ENCODE measurements at places on chromosomes 12 and 14.

DNA sequence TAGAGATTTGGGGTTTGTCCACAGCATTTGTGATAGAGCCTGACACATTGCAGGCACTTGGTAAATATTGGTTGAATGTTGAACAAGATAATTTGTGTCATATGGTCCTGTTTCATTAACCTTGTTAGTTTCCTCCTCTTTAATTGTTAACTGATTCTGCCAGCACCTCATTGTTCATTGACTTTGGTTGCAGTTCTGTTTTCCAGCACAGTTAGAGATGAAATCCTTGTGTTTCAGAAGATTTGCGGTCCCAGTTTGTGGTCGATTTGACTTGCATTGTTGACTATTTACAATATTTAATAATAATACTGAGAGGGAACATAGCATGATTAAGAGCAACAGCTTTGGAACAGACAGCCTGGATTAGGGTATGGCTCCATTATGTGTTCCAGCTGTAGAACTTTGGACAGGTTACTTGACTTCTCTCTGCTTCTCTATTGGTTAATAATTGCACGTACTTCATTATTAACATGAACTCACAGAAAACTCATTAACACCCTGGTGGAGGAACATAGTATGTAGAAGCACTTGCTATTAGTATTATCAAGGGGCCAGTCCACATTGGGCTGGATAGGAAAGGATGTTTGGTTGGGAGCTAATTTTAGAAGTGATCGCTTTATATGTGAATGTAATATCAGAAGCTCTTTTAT, 8.7 kb downstream of the DRAM1 start:
- no peak for DNase-seq

DNA sequence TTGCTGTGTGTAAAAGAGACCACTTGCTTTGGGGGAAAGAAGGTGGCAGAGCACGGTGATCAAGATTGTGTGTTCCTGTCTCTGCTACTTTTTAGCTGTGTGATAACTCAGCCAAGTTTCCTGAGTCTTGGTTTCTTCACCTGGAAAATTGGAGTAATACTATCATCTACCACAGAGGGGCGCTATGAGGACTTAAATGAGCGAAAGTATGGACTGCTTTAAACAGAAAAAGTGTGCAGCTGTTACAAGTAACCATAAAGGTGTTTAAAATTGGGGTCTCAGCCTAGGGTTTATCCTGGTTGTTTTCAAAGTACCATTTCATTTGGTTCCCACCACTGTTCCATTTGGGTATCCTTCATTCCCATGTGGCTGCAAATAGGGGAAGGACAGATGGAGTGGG, 65.9 kb upstream of the WSCD2 start:
- DNase-seq: no peak

DNA sequence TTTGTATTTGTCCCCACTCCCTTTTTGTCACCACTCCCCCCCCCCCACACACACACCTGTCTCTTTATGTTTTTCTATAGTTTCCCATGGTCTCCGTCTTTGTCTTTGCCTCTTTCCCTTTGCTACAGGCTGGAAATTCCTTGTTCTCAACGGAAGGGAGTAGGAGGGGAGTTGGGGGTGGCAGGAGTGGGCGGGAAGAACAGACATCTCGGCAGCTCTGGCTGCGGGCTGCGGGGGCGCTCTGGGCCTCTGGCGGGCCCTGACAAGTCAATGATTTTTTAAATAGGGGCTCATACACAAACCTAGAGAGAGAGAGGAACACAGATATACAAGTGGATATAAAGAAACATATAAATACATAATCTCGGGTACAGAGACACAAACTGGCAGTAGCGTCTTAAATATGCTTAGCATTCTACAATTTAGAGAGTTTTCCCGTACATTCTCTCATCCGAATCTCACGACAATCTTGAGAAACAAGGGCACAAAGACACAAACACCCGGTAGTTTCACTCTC, 2.4 kb upstream of the NAB2 start:
- no peak for DNase-seq

DNA sequence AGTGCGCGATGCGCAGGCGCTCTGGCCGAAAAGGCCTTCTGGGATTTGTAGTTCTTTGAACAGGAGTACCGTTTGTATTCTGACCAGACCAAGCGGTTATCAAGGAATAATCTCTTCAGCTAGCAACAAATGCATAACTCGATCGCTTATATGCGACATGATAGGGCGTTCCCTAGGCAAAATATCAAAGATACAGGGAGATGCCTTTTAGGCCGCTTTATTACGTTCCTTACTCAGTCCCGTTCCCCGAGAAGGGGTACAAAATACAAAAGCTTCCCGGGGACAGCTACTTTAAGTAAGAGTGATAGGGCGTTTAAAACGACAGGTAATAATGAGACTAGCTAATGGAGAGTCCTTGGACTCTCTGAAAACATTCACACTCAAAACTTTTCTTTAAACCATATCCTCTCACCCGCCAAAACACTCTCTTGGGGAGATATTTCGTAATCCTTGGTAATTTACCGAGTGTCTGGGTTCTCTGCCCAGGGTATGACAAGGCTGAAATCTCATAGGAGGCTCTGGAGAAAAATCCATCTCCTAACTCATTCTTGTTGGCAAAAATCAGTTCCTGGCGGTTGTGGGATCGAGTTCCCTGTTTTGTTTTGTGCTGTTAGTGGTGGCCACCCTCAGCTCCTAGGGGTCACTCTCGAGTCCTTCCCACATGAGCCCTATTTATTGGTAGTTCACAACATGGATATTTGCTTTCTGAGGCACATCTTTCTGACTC, 412 bp upstream of the SNW1 start:
- peak; percentile 25 for DNase-seq

- DNase-seq: peak; percentile 94
Observed at GRCh38 chr12:1606021-1606622, 11.7 kb upstream of the FBXL14 start.

DNA sequence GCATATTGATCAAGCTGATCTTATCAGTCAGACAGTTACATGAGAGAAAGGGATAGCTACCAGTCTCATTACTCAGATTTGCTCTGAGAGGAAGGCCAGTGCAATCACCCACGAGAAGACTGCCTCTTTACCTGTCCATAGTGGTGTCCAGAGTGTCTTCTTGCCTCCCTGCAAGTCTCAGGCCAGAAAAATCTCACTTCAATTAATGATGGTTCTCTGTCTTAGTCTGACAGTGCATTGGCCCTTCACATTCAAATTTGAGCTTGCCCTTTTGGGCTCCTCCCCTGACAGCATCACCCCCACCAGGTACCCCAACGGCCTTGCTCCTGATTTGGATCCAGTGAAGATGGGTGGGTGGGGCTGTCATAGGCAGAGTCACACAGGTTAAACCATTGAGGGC, at the start of gene AICDA:
Gene AICDA (minus strand): TSS at position 231 of the 400 bp plus-strand sequence. CDS start 92 bp downstream, at position 139.
- DNase-seq: no peak

DNA sequence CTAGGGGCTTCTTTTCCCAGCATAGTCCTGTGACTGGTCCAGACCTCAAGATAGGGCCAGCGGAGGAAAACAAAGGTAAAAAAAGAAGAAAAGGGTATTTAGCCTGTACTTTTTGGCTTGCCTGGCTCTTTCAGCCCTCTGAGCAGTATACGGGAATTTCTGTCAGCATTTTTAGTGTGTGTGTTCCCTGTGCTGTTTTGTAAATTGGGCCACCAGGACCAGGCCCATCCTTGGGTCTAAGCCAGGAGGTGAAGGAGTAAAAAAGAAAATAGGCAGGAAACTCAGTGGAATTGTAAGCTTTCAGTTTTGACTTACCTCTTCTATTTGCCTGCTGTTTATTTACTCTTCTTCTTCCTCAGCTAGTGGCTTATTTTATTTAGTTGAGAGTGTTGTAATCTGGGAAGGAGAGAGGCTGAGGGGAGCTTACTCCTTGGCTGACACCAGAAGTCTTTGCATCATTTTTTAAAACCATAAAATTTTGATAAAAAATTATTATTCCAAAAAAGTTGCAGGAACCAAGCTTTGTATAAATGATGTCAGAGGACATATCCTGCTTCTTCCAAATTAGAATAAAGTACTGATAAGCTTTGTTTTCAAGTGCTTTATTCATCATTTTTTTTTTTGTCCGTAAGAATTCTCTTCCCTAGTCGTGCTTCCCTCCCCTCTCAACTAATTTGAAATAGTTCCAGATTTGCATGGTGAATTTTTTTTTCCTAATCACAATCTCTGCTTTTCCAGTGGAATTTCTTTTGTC, 63.7 kb downstream of the DIP2B start:
- no peak for DNase-seq

DNA sequence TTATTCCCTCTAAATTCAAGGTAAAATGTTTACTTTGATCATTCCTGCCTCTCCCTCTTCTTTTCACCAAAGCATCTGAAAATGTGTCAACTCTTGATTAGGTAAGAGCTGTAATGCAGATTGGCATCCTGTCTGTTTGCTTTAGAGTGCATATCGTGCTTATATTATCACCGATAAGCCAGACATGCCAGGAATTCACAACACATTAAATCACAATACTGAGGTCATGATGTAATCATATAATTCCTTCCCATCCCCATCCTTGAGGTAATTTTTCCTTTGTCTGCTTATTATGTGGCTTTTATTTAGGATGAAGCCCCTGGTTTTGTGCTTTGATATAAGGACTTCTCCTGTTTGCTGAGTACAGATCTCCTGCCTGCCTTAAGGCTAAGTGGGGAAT, 10.2 kb downstream of the DDX47 start:
- DNase-seq: no peak

- no peak for DNase-seq
Observed at GRCh38 chr12:32158525-32158924, 51.9 kb downstream of the BICD1 start.

DNA sequence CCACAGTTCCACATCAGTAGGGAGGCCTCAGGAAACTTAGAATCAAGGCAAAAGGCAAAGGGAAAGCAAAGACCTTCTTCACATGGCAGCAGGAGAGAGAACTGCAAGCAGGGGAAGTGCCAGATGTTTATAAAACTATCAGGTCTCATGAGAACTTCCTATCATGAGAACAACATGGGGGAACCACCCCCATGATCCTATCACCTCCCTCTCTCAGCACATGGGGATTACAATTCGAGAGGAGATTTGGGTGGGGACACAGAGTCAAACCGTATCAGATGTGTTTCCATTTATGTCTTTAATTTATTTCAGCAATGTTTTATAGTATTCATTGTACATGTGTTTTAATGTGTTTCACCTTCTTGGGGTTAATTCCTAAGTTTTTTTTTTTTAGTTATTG, 25.8 kb downstream of the METAP2 start:
- DNase-seq: no peak

DNA sequence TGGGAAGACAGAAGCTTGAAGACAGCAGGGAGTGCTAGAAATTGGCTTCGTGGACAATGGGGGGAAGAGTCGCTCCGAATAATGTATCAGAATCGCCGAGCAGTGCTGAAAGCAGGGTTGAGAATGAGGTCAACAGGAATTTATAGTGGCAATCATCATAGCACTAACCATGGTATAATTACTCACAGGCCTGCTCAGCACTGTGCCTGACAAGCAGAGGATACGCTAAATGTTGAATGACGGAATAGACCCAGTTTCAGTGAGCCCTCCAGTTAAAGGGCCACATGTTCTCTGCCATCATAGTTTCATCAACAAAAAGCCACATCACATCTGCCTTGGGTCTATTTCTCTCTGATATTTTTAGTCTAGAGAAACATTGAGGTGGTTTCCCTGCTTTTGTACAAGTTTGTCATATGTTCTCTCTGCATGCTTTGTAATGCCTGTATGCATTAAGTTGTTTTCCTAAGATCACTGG, 130.3 kb upstream of the EGLN3 start:
- DNase-seq: no peak

GRCh38 chr12:113850309-113851056, 115.6 kb downstream of the RBM19 start:
- DNase-seq: peak; percentile 43

GRCh38 chr12:66409195-66409871, 107.0 kb downstream of the HELB start:
- peak; percentile 40 for DNase-seq

GRCh38 chr14:77375973-77376770, 722 bp downstream of the TMED8 start:
- no peak for DNase-seq

DNA sequence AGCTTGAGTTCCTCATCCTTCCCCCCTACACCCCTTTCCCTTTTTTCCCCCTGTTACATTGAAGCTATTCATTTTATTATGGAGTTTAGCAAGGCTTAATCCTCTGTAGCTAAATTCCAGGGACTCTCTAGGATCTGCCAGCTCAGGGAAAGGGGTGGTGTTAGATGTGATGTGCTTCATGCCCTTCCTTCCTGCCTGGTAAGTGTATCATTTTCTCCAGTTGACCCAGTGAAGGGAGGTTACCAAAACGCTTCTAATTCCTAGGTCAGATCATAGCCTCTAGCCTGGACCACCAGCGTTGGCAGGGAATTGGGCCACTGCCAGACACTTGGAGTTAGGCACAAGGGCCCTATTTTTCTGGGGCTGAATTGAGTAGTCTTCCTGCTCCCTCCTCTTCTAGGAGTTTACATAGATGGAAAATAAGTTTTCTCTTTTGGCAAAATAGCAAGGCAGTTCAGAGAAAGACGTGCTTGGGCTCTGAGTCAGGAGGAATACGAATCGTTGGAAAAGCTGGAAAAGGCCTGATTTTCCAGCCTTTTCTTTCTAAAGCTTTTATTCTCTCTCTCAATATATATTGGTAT, 88.3 kb downstream of the NPAS3 start:
- no peak for DNase-seq

GRCh38 chr14:73237219-73237785, at the start of gene PAPLN:
Gene PAPLN (plus strand): TSS chr14:73237506. CDS start chr14:73239779, 2,273 bp downstream.
- no peak for DNase-seq

DNA sequence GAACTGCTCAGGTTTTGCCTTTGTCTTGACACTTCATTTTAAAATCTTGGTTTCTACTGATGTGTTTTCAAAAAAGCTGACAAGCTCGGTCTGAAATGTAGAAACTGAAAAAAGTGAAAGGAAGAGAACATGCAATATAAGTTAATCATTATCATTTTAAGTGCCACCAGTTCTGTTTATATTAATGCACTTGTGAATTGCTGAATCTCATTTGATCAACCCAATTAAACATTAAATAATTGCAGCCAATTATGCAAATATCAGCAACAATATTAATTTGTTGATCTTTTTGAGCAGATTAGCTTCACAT, 133.8 kb downstream of the BCAT1 start:
- DNase-seq: no peak

GRCh38 chr14:53401646-53402045, 248.5 kb upstream of the DDHD1 start:
- no peak for DNase-seq

GRCh38 chr12:21379218-21379617, 6.5 kb downstream of the IAPP start:
- DNase-seq: no peak

- DNase-seq: no peak
Observed at GRCh38 chr14:91264151-91265150, 19.9 kb upstream of the GPR68 start.

GRCh38 chr12:2355604-2356003, 302.8 kb downstream of the CACNA1C start:
- DNase-seq: no peak

DNA sequence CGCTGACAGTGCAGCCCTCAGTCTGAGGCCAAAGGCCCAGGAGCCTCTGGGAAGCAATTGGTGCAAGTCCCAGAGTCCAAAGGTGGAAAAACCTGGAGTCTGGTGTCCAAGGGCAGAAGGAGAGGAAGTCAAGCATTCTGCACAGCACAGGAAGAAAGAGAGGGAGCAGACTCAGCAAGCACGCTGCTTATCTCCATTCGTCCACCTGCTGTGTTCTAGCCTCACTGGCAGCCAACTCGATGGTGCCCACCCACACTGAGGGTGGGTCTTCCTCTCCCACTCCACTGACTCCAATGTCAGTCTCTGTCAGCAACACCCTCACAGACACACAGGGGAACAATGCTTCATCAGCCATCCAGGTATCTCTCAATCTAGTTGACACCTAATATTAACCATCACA, 38.8 kb downstream of the HELB start:
- DNase-seq: no peak

- DNase-seq: no peak
Observed at GRCh38 chr12:10365696-10366405, 24.0 kb downstream of the KLRK1 start.

- no peak for DNase-seq
Observed at GRCh38 chr14:68881396-68881795, 88.5 kb upstream of the ZFP36L1 start.
